CD4-positive, alpha-beta T cell treated with Interleukin-10 for 1 hour (primary cell): ENCODE measurements at places on chromosomes 7 and 10.

- no peak for DNase-seq
These were observed 1.5 kb downstream of the HDAC9 start for GRCh38 chr7:18497082-18497481.

GRCh38 chr7:35495377-35495776, 199.6 kb downstream of the HERPUD2 start:
- no peak for DNase-seq

DNA sequence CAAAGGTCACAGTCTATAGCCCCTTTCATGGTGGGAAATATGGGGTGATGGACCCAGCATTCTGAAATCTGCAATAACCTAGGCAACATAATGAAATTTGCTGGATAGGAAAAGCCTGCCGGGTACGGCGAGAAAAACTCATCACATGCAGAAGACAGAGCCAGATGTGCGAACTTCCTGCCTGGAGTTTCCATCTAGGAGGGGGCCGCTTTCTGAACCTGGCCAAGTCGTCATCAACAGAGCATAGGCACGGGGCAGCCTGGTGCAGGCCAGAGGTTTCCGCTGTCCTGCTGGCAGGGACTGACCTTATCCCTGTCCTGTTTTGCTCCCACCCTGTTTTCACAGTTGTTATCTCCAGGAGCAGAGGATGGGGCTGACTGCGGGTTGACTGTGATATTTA, 27.4 kb downstream of the CCDC3 start:
- no peak for DNase-seq

DNA sequence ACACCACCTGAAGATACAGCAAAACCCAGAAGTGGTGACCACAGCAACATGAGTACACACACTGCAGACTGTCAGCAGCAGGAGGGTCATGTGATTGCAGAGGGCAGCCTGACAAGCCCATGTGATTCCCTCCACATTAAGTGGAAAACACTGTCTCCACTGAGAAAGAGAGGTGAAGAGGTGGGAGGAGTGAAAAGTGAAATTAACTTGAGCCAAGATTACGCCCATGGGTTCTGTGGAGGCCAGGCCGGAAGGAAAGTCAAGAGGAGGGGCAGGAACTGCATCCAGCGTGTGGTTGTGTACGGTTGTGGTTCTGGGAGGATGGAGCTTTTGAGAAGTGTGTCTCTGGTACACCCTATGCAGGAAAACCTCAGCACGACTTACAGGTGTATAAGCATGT, 138.5 kb downstream of the PLXNA4 start:
- DNase-seq: peak; percentile 44

DNA sequence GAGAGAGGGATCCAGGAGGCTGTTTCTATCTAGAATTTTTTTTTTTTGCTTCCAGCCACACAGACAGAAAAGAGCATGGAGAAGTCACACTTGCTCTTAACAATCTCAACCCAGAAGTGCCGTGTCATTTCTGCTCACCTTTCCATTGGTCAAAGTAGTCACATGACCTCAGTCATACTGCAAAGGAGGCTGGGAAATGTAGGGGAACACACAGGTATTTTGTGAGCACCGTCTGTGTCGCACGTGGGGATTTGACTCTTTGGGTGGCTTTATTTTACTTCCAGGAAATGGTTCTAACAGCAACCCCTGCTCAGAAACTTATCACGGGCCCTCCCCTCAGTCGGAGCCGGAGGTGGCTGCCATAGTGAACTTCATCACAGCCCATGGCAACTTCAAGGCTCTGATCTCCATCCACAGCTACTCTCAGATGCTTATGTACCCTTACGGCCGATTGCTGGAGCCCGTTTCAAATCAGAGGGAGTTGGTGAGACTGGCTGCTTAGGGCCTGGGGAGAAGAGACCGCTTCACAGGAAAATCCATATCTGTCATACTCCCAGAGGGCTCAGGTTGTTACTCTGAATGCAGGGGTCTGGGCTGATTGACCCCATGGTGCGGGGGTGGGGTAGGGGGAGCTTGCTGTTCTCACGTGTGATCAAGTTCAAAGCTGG, 13.1 kb upstream of the CPA1 start:
- DNase-seq: peak; percentile 53

DNA sequence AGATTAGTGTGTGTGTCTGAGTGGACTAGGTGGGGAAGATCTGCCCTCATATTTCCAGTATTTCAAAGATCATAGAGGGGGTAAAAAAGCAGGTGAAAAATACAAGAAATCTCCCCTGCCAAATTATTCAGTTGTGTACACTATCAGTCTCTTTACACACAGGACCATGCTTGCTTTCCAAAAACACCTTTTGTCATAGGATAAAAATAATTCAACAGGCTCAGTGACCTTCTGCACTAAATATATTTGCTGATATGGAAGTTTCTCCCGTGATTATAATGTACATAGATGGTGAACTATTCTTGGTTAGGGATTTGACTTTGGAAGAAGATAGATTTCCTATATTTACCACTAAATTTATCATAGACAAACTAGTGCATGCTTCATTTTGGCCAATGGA, 24.6 kb upstream of the CSTF2T start:
- DNase-seq: no peak

- DNase-seq: no peak
These were observed 17.7 kb downstream of the PAXIP1 start for GRCh38 chr7:154985230-154985629.

- no peak for DNase-seq
These were observed 178.0 kb upstream of the IGFBP3 start for GRCh38 chr7:46099076-46099475.

GRCh38 chr10:118585794-118586193, 9.7 kb downstream of the PRLHR start:
- no peak for DNase-seq

- peak; percentile 54 for DNase-seq
These were observed 768 bp downstream of the CHCHD2 start for GRCh38 chr7:56105508-56105907.

- peak; percentile 20 for DNase-seq
These were observed 991 bp downstream of the ANKRD61 start for GRCh38 chr7:6032167-6032566.

DNA sequence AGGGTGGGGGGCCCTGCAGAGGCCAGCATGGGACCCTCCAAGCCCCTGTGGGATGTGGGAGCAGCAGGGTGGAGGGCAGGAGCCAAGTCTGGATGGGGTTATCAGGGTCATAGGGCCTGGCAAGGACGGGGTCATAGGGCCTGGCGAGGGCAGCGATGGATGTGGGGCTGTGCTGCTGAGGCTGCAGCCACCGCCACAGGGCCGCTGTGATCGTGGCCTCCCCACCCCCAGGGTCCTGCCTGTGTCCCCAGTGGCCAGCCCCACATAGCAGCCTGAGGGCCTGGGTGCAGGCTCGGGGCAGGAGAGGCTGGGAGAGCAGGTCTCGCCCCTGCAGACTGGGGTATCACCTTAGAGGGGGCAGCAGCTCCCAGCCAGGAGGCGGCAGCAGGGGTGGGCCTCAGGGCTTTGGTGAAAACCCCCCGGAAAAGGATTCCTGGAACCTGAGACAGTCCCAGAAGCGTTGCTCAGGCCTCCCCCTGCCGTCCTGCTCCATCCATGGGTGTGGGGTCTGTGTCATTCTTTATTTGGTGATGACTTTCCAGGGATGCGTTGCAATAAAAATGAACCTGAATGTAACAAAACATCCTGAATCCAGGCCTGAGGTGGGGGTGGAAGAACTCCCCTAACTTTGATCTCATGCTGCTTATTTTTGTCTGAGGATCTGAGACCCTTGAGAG, 107.3 kb upstream of the SHH start:
- no peak for DNase-seq

GRCh38 chr10:125711110-125711750, 8.3 kb upstream of the EDRF1 start:
- DNase-seq: no peak

DNA sequence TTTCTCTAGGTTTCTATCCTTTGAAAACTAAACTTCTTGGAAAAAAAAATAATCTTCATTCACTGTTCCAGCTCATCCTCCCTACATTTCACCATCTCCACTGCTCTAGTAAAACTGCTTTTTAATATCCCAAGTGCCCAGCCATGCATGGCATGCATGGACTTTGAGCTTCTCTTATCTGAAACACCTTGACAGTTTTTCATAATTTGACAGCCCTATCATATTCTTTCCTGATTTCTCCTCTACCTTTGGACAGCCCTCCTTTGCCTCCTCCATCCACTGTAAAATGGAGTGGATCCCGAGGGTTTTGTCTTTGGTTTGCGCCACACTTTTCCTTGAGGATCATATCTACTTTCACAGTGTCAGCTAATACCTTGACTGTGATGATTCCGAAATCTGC, 212.8 kb downstream of the ANK3 start:
- DNase-seq: no peak

- no peak for DNase-seq
These were observed 20.3 kb downstream of the INPP5A start for GRCh38 chr10:132557696-132558515.

DNA sequence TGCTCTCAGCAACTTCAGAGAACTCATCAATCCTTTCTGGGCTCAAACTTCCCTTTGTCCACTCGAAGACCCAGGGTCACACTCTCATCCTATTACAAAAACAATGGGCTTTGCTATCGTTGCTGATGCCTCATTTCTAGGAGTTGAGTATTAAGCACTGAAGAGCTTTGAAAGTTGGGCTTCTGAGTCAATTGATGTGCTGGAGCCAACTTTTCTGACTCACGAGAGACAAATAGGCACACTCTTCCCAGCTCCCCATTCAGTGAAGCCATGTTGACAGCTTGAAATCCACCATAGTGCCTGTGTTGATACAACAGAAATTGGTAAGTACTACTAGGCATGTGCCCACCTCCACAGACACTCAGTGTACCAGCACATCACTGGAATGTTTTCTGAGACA, 97.5 kb upstream of the PRSS58 start:
- DNase-seq: no peak

DNA sequence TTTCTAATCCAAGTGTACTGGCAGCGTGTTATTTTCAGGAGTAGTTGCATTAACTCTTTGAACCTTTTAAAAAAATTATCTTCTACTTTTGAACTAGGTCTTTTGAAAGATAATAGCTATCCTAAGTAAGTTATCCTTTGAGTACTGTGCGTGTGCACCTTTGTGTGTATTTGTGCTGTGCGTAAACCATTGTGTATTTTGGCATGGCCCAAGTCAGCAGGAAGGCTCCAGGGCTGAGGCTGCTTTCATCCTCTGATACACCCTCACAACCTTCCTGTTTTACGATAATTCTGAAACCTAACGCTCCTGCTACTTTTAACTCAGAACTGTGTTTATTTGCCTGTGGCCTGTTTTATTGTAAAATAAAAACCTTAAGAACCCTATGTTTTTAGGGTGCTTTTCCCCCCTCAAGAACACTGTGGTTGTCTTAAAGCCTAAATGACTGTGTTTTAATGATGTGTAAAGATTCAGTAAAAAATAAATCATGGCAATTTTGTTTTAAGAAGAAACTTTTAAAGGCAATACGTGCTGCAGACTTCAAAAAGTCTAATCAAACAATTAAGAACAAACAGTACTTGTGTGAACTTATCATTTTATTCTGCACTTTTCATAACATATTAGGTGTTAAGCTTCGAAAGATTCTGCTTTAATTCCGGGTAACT, 57.5 kb downstream of the HDAC9 start:
- DNase-seq: no peak

DNA sequence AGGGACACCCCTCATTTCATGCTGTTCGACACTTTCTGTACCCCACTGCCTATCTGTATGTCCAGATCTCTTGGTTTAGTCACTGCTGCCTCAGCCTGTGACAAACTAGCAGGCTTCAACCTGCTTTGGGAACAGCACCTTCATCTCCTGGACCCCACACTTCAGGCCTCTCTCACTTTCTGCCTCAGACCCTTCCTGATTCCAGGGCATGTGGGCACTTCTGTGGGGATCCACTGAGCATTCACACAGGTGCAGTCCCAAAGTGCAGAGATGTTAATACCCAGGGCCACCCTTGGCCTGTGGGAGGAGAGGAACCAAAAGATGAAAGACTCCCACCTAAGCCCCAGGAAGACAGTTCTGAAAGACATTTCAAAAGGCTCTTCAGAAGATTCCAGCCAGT, 29.4 kb upstream of the C10orf71 start:
- DNase-seq: no peak

- no peak for DNase-seq
These were observed 34.3 kb downstream of the SGPL1 start for GRCh38 chr10:70850097-70850496.

- DNase-seq: no peak
These were observed 12.3 kb upstream of the TRDMT1 start for GRCh38 chr10:17213646-17214349.

- DNase-seq: no peak
These were observed 141.9 kb downstream of the BMS1 start for GRCh38 chr10:42924484-42924883.

DNA sequence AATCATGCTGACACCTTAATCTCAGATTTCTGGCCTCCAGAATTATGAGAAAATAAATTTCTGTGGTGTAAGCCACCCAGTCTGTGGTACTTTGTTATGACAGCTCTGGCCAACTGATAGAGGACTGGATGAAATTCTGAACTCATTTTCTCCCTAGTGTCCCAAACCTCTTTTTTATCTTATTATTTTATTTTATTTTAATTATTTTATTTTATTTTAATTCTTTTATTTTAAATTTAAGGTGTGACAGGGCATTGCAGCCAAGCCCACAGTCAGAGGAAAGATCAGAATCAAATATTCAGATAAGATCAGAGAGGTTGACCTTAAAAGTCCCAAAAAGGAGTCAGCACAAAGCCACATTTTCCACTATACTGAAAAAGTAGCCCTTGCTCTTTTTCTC, 228.1 kb downstream of the TFEC start:
- no peak for DNase-seq

GRCh38 chr10:66919248-66919647, 6.6 kb upstream of the LRRTM3 start:
- no peak for DNase-seq

GRCh38 chr7:135258585-135258984, 24.9 kb downstream of the STRA8 start:
- DNase-seq: no peak

DNA sequence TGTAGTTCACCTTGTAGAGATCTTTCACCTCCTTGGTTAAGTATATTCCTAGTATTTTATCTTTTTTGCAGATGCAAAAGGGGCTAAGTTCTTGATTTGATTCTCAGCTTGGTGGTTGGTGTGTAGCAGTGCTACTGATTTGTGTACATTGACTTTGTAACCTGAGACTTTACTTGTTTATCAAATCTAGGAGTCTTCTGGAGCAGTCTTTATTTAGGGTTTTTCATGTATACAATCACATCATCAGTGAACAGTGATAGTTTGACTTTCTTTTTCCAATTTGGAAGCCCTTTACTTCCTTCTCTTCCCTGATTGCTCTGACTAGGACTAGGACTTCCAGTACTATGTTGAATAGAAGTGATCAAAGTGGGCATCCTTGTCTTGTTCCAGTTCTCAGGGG, 33.8 kb downstream of the GPR22 start:
- no peak for DNase-seq

DNA sequence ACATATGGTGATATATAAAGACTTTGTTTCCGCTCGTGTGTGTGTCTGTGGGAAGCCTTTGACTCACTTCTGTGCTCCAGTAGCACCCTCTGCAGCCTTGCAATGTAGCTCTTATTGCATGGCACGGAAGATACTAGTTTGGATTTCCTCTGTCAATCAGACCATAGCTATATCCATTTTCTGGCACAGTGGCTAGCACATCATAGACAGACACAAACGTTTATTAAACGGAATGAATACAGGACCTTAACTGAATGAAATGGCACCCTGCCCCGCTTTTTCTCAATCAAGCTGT, 124.0 kb upstream of the PTPN20 start:
- peak; percentile 24 for DNase-seq

- DNase-seq: no peak
These were observed 92.7 kb downstream of the SEMA3D start for GRCh38 chr7:85094046-85094725.

GRCh38 chr7:151665368-151665767, 145.7 kb upstream of the RHEB start:
- DNase-seq: no peak
